CD4-positive, alpha-beta T cell treated with Interleukin-17A for 1 hour (primary cell): ENCODE measurements at places on chromosomes 16 and 17.

DNA sequence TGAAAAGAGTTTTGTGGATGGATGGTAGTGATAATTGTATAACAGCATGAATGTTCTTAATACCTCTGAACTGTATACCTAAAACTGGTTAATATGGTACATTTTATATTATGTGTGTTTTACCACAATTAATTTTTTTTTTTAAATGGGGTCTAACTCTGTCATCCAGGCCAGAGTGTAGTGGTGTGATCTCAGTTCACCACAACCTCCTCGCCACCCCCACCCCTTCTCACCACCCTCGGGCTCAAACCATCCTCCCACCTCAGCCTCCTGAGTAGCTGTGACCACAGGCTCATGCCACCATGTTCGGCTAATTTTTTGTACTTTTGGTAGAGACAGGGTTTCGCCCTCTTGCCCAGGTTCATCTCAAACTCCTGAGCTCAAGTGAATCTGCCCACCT lies 123.2 kb downstream of the CDRT15L2 start:
- DNase-seq = peak; percentile 12

- no peak for DNase-seq
These were observed 50.9 kb downstream of the CYB561 start for GRCh38 chr17:63395075-63395805.

DNA sequence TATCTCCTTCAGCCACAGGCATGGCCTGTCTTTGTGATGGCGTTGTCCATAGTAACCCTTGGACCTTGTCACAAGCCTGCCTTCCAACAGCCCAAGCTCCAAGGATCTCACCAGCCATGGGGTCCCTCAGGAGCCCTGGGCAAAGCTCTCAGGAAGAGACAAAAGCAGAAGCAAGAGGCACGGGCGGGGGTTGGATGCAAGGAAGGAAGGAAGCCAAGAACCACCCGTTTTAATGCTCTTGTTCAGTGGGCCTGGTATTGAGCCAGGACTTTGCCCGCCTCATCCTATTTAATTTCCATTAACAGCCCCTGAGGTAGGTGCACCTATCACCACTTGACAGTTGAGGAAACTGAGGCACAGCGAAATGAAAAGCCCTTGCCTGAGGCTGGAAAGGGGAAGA lies 32.3 kb upstream of the GOSR2 start:
- no peak for DNase-seq

DNA sequence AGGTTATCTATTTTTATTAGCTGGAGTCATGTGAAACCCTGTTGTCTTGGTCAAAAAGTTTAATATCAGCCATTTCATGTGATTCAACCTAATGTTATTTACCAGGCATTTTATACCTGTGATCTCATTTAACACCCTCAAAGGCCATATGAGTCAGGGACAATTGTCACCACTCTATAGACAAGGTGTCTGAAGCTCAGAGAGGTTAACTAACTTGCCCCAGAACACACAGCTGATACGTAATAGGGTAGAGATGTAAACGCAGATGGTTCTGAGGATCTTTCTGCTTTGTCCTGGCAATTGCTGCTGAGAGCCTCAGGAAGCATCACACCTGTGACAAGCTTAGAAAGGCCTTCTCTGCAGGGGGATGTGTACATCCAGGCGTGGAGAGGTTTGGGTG lies 4.9 kb downstream of the CD300A start:
- DNase-seq = peak; percentile 31

GRCh38 chr16:56387396-56387795 lies 37.9 kb downstream of the AMFR start:
- no peak for DNase-seq

- peak; percentile 63 for DNase-seq
These were observed 1.3 kb upstream of the PER1 start for GRCh38 chr17:8153525-8153956.

- no peak for DNase-seq
These were observed 34.8 kb upstream of the MTSS2 start for GRCh38 chr16:70720425-70721201.

DNA sequence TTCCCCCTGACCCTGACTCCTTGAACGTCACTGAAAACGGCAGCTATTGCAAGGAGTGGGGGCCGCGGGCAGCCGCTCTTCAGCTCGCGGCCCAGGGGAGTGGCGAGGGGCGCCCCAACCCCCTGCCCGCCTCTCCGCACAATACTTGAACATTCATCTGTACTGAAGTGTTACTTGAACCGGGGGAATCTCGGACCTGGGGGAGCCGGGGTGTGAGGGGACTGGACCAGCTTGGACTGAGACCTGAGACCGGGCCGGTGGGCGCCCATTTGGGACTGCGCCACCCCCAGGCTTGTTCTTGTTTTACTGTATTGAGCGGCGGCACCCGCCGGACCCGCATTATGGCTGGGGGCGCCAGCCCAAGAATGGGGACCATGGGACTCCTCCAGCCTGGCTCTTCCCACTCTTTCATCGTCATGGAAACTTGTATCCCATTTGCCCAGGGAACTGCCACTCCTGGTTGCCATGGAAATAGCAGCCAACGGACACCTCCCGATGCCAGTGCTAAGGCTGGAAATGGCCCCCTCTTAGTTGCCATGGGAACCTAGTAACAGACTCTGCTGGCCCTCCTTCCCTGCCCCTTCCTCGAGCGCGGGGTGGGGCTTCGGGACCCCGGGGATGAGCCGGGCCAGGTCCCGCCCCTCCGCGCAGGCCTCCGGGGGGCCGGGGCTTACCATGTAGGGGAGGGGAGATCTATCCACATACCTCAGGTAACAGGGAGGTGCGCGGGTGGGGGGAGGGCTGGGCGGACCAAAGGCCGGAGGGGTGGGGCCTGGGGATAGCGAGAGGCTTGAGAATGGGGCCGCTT lies 805 bp upstream of the ORAI3 start:
- DNase-seq = peak; percentile 37

GRCh38 chr17:32558997-32559650 lies 72.3 kb downstream of the CDK5R1 start:
- no peak for DNase-seq

DNA sequence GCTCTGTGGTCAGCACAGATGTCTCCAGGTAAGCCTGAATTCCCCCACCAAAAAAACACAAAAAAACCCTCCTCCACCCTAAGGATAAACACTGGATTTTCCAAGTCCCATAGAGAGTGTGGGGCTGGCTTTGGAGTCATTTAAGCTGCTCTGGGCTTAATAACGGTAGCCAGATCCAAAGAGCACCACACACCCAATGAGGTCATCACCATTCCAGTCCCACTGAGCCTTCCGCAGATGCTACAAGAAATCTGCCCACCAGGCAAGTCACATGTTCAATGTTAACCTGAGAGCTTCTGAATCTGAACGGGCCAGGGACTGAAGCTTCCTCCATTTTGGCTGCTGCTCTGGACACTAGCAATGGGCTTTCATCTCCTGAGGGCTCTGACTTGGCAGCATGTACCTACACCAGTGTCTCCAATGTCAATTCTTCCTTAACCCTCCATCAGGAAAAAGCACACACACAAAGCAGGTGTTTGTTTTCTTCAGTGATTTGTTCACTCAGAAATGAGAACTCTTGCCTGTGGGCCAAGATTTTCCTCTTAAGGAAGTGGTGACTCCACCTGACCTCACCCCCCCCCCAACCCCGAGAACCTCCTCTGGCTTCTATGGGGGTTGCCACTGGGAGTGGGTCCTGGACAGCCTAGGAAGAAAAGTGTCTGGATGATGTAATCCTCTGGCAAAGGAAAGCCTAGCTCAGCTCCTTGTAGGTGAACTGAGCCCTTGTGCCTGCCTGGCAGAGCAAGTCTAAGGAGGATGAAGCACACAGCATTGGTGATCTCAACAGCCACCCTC lies 220.1 kb downstream of the FOXL1 start:
- no peak for DNase-seq

GRCh38 chr17:73255671-73256181 lies 6.0 kb downstream of the CPSF4L start:
- DNase-seq = peak; percentile 51

DNA sequence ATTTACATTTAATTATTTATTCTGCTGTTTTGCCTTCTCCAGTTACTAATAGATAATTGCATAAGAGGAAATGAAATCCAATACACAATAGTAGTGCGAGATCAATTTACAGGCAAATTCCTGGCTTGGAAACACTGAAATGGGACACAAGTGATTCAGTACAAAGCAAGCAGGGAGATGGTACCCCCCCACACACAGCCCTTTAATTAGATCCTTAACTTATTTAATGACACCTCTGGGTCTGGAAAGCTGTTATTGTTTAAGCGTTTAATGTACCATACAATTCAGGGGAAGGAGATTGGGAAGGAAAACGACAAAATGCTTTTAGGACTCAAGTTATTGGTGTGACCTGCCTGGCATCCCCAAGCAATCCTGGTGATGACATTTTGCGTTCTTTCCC lies 318.2 kb downstream of the NPIPA8 start:
- DNase-seq = no peak

DNA sequence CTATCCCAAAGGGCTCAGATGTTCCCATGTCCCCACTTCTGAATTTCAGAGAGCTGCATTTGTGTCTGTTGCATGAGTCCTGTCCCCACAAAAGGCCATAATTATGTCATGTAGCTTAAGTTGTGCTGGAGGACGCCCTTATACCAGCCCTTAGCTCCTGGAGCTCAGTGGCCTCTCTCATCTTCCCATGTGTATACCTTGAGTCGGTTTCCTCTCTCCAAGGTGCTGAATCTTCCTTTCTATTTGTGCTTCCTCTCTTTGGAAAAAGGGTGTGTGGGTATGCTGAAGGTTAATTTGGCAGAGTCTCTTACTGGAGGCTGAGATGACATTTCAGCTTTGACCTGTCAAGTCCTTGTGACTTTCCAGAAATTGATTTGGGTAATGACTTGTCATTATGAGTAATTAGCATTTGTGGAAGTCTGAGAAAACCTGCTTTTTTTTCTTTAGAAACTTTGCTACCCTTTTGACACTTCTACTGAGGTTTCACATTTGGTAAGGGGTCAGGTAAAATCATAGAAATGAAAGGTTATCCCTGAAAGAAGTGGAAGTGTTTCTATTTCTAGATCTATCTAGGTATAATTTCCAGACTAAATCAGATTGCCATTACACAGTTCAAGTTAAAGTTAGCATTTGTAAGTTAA lies 185.4 kb downstream of the ABCC12 start:
- DNase-seq = no peak

GRCh38 chr17:55433029-55433628 lies 11.5 kb upstream of the MMD start:
- DNase-seq = no peak

GRCh38 chr16:85749771-85750145 lies 1.1 kb downstream of the C16orf74 start:
- DNase-seq = no peak

GRCh38 chr17:16001226-16001897 lies 1.7 kb downstream of the TTC19 start:
- no peak for DNase-seq

DNA sequence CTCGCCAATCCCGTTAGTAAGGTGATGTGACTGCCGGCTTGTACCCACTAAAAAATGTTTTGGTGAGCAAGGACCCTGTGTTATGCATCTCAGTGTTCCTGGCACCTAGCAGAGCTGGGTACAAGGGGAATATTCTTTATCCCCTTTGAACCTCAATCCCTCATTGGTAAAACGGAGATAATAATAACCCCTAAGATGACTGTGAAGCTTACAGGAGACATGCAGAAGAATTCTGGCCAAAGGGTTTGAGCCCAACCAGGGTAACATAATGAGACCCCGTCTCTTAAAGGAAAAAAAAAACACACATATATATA lies 896 bp downstream of the GGA2 start:
- no peak for DNase-seq

- DNase-seq = no peak
These were observed 139.0 kb downstream of the RPTOR start for GRCh38 chr17:80683625-80684104.

DNA sequence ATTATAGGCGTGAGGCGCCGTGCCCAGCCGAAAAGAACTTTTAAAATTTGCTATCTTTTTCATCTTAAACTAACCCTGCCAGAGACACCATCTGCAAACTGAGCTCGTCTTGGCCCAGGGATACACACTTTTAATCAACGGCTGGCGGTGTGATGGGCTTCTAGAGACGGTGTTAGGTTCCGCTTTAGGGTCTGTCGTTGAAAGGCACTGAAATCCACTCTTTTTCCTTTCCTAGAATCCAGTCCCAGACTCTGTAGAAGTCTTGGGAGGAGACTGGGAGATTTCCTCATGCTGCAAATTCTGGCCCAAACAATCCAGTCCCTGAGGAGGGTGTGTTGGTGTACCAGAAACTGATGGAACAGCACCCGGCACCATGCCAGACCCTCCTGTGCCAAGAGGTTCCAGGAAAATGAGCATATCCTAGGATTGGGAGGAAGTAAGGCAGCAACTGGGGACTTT lies 52.0 kb upstream of the TEX2 start:
- no peak for DNase-seq

- no peak for DNase-seq
These were observed 10.3 kb upstream of the ABCC3 start for GRCh38 chr17:50624321-50624934.

DNA sequence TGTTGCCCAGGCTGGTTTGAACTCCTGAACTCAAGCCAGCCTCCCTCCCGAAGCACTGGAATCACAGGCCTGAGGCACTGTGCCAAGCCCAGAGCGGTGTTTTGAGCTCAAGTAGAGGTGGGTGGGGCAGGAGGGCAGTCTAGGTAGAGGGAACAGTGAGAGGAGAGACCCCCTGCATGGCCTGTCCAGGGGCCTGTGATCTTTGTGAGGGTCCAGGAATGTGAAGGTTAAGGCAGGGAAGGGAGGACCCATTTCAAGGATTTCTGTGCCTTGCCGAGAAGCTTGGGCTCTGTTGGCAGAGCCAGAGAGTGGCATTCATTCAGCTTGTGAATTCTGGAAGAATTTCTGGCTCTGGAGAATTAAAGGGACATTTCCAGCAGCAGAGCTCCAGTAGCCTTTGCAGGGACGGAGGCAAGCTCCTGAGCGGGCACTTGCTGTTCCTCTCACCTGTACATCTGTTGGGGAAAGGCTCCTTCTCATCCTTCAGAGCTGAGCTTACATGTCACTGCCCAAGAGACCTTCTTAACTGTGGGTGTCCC lies 2.7 kb downstream of the WWOX start:
- DNase-seq = no peak

DNA sequence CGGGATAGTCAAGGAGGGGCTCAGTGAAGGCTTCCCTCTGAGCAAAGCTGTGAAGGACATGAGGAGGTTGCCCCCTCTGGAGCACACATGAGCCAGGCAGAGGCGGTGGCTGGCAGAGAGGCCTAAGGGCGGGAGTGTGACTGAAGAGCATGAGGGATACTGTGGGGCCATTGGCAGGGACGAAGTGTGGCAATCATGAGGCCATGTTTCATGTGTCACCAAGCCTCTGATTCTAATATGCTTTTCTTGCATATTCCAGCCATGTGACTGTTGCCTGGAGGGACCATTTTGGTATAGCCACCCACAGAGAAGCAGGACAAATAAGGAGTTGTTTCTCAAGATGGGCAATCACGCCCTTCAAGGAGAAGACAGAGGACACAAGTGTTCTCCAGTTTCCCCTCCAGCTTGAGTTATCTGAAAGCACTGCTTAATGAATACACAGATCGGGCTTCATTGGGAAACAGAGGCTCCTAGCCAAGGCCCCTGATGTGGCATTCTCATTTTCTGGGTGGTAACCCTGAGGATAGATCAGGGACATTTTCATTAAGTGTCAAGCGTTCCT lies 68.0 kb downstream of the AKAP1 start:
- DNase-seq = no peak

GRCh38 chr16:4425378-4426020 lies at the start of gene DNAJA3:
Gene DNAJA3 (plus strand): TSS chr16:4425868. CDS start chr16:4425882, 14 bp downstream.
- DNase-seq = peak; percentile 92

- DNase-seq = no peak
These were observed 21.3 kb downstream of the CIBAR2 start for GRCh38 chr16:85090873-85091521.

GRCh38 chr16:12046651-12047050 lies 70.1 kb downstream of the SNX29 start:
- no peak for DNase-seq
